Nucleus accumbens (tissue), 56 donors: ENCODE measurements at places on chromosomes 2 and 18.

GRCh38 chr18:26526966-26527234, 21.5 kb downstream of the KCTD1 start:
- no peak for DNase-seq

DNA sequence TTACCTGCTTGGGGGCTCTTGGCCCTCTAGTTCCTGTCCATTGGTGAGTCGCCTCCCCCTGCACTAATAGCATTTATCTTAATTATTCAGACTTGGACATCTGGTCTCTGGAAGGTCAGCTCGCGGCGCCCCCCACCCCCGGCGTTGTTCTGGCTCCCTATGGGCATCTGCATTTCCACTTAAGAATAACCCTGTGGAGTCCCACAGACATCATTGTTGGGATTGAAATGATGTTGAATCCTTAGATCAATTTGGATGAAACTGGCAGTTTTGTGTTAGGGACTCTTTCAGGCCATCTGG, 313.8 kb upstream of the HS6ST1 start:
- DNase-seq: no peak

DNA sequence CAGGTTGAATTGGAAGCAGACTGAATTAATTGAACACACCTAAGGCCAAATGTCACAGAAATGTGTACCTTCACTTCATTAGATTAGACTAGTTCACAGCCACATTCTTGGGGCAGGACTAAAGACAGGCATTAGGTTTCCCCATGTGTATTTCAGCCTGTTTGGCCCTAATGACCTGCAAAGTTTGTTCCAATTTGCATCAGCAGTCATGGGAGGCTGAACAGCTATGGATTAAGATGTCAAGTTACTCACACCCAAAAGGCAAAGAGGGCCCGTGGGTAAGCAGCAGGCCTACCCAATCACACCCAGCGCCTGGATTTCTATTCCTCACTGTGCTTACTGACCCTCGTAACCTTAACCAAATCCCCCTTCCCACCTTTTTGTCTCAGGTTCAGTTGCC, 99.6 kb upstream of the RIOK3 start:
- no peak for DNase-seq

- no peak for DNase-seq
Observed at GRCh38 chr2:175981551-175981950, 20.5 kb downstream of the LNPK start.

DNA sequence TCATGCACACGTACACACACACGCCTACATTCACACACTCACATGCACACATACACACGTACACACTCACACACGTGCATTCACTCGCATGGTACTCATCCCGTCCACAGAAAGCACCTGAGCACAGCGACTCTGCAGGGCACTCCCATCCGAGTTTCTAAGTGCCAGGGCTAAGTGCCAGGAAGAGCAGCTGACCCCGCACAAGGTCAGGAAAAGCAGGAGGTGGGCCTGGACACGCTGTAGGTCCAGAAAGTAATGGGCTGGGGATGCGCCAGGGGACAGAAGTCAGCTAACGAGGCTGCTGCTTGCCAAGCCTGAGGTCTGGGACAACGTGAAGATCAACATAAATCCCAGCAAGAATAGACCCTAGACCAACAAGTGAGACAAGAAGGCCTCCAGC, 15.8 kb downstream of the ADI1 start:
- no peak for DNase-seq
